ENCODE measurements at places on chromosomes 11 and 22.
A peak's percentile ranks its signal among the peaks of the same experiment; 100 is the strongest.

DNA sequence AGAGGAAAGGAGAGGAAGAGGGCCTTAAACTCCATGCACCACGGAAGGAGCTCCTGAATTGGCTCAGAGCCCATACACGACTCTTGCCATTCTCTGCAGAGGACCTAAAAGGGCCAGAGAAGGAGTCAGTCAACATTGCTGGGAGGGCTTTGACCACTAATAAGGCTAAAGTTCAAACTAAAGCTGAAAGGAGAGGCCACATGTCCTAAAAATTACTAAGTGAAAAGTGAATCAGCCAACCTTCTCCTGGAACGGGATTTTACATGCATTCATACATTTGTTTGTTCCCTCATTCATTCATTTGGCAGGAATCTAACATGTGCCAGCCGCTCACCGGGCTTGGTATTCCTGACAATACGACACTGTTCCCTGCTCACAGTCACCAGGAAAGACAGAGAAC lies 10.5 kb downstream of the CLMP start:
- no peak for DNase-seq

DNA sequence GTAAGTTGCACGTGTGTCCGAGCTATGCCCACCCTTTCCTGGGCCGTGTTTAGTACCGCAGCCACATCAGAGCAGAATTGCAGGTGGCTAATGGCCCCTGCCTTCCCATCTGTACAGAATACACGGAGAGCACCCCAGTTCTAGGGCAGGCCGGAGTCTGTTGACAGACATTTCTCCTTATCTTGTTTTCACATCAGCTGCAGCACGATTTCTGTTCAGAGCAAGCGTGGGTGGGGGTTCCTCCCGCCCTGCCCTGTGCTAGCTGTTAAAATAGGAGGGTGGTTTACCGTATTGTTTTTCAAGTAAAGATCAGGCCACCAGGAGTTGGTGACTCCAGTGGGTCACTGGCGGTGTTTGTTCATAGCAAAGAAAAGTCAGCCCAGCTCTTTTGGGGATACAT lies 41.1 kb downstream of the UBASH3B start:
- no peak for DNase-seq

GRCh38 chr11:7004482-7004881 lies 15.7 kb downstream of the ZNF214 start:
- peak; percentile 49 for DNase-seq

DNA sequence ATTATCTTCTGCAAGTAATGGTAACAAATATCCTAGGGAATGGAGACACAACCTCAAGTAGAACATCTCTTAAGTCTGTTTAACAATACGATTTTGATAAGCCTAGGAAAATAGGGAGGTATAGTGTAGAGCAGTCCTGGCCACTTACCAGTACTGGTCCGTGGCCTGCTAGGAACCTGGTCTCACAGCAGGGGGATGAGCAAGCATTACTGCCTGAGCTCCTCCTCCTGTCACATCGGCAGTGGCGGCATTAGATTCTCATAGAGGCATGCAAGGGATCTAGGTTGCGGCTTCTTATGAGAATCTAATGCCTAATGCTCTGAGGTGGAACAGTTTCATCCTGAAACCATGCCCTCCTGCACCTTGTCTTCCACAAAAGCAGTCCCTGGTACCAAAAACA lies 4.4 kb downstream of the OR51V1 start:
- DNase-seq: no peak

GRCh38 chr11:48006301-48006992 lies 26.1 kb downstream of the PTPRJ start:
- peak; percentile 25 for DNase-seq

GRCh38 chr22:20080445-20080775 lies 369 bp downstream of the DGCR8 start:
- DNase-seq: peak; percentile 53

GRCh38 chr22:30612789-30613188 lies 5.8 kb downstream of the TCN2 start:
- no peak for DNase-seq

GRCh38 chr11:59787816-59788215 lies 22.8 kb downstream of the MRPL16 start:
- DNase-seq: peak; percentile 17

DNA sequence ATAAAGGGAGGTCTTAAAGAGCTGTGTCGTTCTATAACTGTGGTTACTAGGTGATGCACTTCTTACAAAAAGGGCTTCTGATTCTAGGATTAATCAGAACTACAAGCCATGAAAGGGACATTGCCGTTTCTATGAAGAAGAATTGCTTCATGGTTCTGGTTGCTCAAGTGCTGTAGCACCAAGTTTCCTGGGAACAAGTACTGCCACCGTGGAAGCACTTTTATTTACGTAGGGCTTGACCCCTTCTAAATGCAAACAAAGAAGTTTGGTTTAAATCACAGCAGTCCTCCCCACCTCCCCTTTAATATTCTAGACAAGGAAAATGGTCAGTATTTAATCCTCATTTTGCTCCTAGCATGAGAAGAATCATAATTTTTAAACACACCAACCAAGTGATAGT lies 9.8 kb downstream of the YAP1 start:
- no peak for DNase-seq

GRCh38 chr22:41919357-41920224 lies 4.7 kb upstream of the SHISA8 start:
- DNase-seq: peak; percentile 33

- DNase-seq: no peak
Observed at GRCh38 chr11:11583801-11584529, 37.8 kb downstream of the GALNT18 start.

DNA sequence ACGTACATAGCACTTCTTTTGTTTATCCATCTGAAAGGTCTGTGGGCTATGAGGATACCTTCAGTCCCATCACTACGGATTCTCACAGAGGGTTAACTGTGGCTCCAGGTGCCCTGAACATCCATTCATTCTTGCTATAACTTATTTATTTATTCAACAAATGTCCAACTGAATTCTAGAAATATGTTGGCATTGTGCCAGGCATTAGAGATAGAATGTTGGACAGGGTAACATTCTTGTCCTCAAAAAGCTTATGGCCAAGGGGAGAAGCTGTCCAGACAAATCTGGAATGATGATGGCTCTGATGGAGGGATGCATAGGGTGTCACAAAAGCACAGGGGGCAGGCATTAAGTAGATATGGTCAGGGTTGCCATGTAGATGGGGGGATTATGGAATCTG lies 8.4 kb downstream of the OLFML1 start:
- DNase-seq: no peak

- no peak for DNase-seq
Observed at GRCh38 chr11:118109231-118109630, 22.5 kb upstream of the SMIM35 start.

- no peak for DNase-seq
Observed at GRCh38 chr11:133977067-133977677, 20.4 kb upstream of the IGSF9B start.

DNA sequence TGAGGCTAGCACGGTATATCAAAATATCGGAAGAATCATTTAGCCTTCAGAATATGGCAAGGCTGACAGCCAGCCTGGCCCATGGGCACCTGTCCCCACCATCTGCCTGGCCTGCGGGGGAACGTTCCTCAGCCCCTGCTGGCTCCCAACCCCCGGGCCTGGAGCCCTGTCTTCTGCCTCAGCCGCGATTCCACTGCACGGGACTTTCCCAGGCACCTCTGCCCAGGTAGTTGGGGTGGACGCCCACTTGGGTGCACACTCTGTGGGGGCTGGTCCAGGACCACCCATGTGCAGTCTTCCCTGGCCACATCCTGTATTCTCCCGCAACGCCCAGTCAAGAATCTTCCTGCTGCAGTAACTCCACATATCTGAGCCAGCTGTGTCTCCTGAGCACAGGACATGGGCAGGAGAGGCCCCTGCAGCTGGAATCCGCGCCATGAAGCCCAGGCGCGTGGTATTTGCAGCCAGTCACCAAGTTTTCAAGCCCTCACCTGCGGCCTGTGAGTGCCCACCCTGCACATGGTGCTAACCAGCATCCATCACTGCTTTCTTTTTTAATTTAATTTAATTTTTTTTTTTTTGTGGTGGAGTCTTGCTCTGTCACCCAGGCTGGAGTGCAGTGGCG lies 77.9 kb downstream of the KCNQ1 start:
- no peak for DNase-seq

- DNase-seq: peak; percentile 19
Observed at GRCh38 chr11:126212089-126212660, 593 bp downstream of the FAM118B start.

GRCh38 chr22:45444168-45444567 lies 30.7 kb downstream of the RIBC2 start:
- no peak for DNase-seq

GRCh38 chr11:58776891-58777710 lies 45.4 kb upstream of the GLYAT start:
- DNase-seq: no peak

DNA sequence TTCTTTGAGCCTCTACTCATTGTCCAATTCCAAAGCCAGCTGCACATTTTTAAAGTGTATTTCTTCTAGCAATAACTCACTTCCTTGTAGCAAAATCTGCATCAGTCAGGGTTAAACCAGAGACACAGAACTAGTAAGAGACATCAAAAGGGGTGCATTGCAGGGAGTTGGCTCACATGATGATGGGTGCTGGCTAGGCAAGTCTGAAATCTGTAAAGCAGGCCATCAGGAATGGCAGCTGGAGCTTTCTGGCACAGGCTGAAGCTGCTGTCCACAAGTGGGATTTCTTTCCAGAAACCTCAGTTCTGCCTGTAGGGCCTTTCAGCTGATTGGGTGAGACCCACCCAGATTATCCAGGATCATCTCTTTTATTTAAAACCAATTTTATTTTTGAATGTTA lies 698.1 kb downstream of the NTM start:
- no peak for DNase-seq

- no peak for DNase-seq
Observed at GRCh38 chr22:20852076-20852475, 6.5 kb downstream of the PI4KA start.

- peak; percentile 6 for DNase-seq
Observed at GRCh38 chr11:112834277-112834755, 126.9 kb upstream of the NCAM1 start.

DNA sequence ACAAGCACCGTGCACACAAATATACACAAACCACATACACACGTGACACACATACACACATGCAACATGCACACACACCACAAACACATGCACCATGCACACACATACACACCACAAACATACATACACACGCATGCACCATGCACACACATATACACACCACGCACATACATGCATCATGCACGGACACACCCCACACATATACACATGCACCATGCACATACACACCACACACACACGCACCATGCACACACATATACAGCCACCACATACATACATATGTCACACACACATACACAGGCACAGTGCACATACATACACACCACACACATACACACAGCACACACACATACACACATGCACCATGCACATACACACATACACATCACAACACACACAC lies 12.7 kb upstream of the B4GALNT4 start:
- DNase-seq: no peak

GRCh38 chr11:119532551-119532950 lies 109.6 kb upstream of the THY1 start:
- no peak for DNase-seq

DNA sequence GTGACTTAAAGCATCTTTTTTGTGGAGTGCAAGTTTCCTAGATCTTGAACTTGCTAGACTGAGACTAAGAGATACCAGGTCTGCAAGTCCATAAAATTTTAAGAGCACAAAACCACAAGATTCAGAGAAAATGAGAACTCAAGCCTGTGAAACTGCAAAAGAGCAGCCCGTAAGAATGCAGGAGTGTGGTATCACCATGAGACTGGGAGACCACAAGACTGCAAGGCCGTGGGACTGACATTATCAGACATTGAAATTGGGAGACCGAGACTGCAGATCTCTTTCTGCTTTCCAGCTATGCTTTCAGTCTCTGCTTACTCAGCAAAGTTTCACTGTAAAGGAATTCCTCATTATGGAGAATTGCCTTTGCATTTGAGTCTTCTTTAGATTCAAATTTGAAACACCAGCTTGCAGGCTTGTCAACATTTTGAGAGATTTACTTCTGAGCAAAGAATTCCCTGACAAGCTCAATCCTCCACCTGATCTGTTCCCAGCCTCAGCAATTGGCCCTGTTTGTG lies 621.2 kb downstream of the KCNA4 start:
- DNase-seq: no peak

DNA sequence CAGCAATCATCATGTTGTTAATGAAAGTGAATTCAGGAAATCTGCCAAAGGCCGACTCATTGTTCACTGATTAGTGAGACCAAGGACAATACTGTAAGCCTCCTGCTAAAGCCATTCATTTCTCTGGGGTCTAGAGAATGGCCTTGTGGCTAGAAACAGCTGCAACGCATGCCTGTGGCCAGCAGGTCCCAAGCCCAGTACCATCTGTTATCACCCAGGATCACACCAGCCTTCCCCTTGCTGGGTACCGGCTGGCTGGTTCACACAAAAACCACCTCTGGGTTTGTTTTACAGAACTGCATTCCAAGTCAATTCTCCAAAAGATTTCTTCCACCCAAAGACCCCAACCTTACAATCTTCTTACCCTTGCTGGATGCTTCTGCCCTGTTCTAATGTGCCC lies 1.1 kb downstream of the PLAAT5 start:
- DNase-seq: peak; percentile 95

DNA sequence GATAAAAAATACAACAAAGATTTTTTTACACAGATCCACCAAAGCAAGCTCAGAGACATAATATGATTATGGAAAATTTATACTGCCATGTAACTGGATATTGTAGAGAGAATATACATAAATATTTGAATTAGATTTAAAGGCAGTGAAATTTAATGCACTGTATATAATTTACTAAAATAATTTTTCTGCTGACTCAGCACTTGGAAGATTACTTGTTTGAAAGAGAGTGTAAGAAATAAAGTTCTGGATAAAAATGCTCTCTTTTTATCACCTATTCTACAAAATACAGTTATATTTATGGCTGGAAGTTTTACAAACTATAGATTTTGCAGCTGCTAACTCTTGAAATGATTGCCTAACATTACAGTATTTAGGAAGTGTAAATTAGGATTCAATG lies 628.3 kb upstream of the CHORDC1 start:
- no peak for DNase-seq

DNA sequence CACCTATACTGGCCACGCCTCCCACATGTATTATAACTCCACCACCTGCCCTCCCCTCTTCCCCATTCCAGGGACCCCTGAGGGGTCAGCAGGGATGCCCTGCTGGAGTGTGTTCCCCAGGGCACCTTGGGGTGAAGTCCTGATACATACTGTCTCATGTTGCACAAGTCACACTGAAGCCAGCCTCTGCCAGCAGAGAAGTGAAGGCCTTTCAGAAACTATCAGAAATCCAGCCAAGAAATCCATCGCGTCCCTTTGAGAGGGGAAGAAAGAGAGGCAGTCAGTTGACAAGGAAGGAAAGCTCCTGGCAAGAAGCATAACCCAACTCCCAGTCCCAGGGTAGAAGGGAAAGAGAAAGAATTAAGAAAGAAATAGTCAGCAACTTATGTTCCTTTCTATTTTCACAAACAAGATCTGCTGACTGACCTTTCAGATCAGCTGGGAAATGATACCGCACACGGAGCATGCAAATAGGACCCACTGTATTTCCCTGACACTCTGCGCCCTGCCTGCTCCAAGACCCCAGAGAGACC lies 45.2 kb downstream of the SC5D start:
- no peak for DNase-seq

DNA sequence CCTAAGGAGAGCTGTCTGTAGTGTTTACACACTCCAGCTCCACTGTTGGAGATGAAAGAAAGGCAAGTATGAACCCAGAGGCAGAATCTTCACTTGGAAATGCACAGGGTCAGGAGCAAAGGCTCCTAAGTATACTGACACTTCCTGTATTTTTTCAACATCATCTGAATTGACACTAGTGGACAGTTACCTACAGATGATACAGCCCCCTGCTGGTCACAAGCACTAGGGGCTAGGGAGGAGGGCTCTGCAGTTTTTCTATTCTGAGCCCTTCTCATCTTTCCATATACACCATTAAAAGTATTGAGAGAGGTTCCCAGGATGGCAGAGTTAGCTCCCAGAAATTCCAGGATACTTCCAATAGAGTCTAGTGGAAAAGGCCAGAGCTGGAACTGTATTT lies 290.3 kb upstream of the API5 start:
- no peak for DNase-seq

Measured in LHCN-M2 (cell line).